ENCODE measurements at places on chromosomes 4 and X.

GRCh38 chr4:26238778-26239679 is 81.8 kb upstream of the RBPJ start:
- no peak for DNase-seq

DNA sequence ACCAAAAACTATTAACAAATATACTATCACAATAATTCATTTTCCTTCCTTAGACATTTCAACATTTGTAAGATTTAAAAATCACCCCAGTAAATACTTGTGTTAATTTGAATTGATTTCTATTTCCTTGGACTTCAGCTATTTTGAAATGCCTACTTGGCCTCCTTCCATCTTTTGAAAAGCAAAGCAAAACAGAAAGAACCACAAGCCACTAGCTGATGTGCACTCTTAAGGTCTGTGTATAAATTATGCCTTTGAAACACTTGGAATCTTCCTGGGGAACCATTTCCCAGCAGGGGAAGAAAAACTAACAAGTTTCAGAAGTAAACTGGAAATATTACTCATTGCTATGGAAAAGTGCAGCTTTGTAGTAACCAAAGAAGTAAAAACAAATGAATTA is 139.8 kb downstream of the CLCN4 start:
- no peak for DNase-seq

GRCh38 chr4:25674386-25674785 is 18.7 kb downstream of the SLC34A2 start:
- no peak for DNase-seq

- no peak for DNase-seq
Observed at GRCh38 chr4:61442936-61443335, 242.8 kb downstream of the ADGRL3 start.

DNA sequence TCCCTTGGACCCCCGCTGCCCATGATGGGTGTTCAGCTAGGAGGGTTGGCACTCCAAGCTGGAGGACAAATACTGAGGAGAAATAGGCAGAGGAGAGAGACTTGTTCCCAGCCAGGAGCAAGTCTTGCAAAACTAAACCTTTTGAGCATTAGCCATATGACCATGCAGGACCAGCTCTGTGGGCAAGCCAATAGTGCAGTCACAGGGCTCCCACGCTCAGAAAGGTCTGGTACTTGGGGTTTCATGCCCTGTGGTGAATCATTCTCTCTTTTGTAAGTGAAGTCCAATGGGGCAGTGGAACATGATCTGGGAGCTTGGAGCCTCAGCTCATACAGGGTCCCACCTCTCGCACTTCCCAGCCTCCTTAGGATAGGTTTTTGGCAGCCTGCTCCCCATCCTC is 300.9 kb downstream of the BCOR start:
- no peak for DNase-seq

DNA sequence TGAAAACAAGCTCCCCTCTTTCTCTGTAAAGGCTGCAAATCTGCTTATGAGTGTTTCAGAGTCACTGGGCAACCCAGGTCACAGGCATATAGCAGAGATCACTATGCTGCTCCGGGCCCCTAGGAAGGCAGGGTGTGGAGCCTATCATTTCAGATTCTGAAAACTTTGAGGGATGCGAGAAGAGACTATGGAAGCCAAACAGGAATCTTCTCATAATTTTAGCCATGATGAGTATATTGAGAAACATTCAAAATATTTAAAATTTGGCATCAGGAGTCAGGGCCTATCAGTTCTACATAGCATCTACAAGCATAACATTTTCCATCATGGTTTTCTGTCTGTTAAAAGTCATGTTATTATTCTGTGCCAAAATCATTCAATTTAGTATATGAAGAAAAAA is 61.7 kb upstream of the ATXN3L start:
- no peak for DNase-seq

GRCh38 chrX:9467146-9467545 is 2.3 kb downstream of the TBL1X start:
- no peak for DNase-seq
